ENCODE measurements at places on chromosomes 2 and 18. TPM values are rescaled to one million over a fixed set of nuclear protein-coding genes. Genes with fewer than 3 reads are reported as not detected.

DNA sequence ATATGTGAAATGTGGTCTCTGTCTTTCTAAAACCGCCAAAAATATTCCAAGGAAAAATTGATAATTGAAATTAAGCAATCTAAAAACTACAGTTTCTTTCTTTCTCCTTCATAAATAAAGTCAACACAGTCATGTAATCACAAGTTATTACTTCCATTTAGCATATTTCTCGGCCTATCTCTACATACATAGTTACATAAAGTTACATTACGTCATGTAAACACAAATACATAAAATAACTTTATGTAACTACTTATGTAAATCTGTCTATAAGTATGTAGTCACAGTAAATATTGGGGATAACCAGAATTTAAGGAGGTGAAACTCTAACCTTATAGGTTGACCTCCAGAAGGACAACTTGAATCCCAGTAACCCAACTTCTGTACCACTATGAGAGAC is 48.5 kb upstream of the PID1 start:
- no peak for DNase-seq

GRCh38 chr2:212402316-212402715 is 136.3 kb downstream of the ERBB4 start:
- no peak for DNase-seq

DNA sequence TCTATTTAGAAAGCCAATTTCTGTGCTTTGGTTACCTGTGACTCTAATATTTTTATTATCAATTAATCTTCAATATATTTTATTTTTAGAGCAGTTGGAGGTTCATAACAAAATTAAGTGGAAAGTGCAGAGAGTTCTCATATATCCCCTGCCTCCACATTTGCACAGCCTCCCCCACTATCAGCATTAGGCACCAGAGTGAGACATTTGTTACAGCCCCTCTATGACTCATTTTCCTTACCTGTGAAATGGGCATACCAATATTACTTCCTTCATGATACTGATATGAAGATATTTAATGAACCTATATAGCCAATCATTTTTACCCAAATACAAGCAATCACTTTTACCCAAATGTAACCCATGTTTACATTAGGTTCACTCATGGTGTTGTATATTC is 34.0 kb upstream of the CYTIP start:
- no peak for DNase-seq

Gene CMPK2
- total RNA-seq = 134 TPM

GRCh38 chr18:46732201-46732600 is 24.7 kb downstream of the ST8SIA5 start:
- DNase-seq = no peak

- no peak for DNase-seq
Measured at GRCh38 chr2:60247471-60247870, 306.0 kb downstream of the BCL11A start.

DNA sequence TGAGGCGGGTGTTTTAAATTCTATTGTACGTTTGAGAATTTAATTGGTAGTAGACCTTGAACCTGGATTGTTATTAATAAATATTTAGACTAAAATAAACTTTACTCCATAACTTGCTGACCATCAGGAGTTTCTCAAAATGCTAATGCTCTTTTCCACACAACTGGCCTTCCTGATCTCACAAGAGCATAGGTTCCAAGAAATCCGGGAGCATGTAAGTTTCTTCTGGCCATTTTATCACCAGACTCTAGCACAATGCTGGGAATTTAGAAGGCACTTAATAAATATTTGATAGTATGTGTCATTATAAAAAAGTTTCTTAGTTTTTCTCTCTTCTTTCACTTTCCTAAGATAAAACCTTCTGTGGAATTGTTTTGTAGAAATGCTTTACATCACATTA is 2047.1 kb downstream of the SUCLG1 start:
- no peak for DNase-seq

- peak; percentile 66 for DNase-seq
Measured at GRCh38 chr2:53751728-53752127, 15.9 kb upstream of the CHAC2 start.

- DNase-seq = no peak
Measured at GRCh38 chr18:46096651-46097300, 1.3 kb downstream of the ATP5F1A start.

Gene FLACC1
- total RNA-seq = 0.27 TPM

GRCh38 chr2:64581777-64582539 is 57.8 kb downstream of the AFTPH start:
- no peak for DNase-seq

Gene VWA3B
- total RNA-seq = not detected

DNA sequence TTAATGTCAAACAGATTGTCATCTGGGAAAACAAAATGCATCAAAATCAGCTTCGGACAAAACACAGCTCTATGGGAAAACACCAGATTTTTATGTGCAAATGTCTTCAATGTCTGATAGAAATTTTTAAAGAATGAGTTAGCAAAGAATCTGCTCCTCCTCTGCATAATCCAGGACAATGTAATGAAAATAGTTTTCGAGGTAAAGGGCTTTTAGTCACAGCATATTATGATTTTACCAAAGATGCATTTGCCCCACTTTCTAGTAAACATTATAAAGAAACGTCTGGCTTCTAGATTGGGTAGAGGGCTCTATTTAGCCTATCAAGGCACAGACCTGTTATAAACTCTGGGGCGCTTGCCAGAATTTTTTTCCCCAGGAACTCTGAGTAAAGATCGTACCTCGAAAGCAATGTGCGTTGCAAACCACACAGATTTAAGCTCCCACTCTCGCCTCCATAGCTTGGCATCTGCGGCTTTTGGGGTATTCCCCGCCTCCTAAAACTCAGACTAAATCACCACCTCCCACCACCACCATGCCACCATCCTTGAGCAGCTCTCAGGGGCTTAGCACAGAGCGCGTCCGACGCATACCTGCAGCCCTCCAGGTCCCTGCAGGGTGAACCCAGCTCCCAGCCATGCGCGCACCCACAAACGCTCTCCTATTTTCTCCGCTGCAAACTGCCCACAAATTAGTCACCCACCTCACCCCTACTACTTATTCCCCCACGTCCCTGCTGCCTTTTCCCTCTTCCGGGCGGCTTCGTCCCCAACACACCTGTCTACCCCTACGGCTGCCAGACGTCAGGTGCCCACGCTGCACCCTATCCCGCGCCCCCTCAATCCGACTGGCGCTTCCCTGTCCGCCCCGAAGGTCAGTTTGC is 829 bp downstream of the ACVR1C start:
- DNase-seq = peak; percentile 40

DNA sequence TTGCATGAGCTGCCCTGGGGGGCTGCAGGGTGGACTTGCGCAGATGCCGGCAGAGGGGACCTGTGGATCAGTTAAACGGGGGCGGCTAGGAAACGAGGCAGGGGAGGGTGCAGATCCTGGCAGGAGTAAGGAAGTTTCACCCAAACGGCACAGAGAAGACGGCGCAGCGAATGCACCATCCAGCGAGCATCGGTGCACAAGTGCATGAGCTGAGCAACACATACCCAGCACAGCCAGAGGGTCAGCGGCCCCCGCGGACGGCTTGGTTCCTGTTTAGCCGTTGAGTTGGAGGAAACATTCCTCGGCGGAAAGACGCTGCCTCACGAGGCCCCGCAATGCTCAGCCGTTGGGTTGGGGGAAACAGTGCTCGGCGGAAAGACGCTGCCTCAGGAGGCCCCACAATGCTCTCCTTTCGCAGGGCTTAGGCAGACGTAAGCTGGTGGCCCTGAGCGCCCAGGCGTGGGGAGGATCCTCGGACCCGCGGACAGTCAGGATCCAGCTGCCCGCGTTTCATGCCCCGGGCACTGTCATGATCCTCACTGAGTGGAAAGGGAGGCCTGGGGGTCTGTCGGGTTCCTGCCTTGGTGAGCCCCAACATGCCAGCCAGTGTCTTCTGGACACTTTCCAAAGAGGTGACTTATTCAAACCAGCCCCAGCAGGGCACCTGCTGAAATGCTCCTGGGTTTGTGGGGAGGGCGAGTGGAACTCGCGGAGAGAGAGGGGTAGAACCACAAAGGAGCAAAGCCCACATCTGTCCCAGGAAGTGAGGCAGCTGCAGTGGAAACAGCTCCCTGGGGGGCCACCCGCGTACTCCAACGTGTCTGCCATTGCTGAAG is 86.3 kb downstream of the NDUFA10 start:
- DNase-seq = no peak

GRCh38 chr18:28113271-28114029 is 63.5 kb downstream of the CDH2 start:
- DNase-seq = no peak

Gene MDH1
- total RNA-seq = 324 TPM
